ENCODE measurements at places on chromosomes 2 and 18.
A peak's percentile ranks its signal among the peaks of the same experiment; 100 is the strongest.

DNA sequence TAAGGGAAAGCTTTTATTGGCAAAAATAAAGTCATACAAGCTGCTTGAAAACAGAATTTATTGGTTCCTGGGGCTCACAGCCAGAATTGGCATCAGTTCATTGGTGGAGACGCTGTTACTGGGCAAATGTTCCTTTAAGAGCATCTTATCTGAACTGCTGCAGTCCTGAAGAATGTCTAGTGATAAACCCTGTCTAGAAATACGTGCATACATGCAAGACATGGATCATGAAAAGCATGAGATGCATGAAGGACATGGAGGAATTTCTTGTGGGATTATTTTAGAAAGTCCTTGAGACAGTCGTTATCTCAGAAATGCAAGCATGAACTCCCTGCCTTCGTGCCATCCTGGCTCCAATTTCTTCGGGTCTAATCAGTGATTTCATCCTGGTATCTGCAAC lies 32.5 kb upstream of the FHOD3 start:
- no peak for DNase-seq

DNA sequence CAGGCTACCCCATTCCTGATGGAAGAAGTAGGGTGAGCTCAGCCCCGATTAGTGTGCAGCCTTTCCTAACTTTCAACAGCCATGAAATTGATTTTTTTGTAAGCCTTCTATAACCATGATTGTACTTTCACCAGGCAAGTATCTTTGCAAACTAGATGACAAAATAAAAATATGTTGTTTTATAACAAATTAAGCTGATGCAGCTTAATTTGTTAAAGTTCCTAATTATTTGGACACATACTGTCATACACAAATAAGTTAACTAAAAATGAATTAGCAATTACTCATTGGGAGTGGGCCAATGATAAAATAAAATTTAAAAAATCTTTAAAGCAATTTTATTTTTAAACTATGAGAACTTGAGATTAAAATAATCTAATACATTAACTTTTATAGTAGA lies 113.1 kb upstream of the FANCL start:
- no peak for DNase-seq

DNA sequence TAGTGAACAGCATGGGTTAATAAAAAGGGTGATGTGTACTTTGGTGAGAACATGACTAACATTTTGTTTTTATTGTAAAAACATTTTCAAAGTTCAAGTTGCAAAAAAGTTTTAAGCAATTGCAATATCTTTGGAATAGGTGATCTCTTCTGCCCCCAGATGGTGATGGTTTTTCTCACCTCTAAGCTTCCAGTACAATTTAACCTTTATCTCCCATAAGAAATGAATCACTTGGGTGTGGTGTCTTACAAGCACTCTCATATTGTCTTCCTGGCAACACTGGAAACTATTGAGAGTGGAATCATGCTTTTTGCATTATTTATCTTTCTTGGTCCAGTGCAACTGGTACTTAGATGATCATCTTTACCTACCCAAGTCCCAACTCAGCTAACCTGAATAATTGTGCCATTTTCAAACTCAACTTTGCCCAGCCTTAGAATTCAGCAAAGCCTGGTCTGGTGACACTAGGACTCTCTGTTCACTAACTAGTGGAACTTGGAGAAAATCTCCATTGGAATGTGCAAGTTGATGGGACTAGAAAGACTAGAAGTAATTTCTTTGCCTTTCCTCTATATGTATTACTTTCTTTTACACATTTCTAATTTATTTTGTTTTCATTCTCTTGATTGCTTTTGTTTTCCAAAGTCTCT lies 964.7 kb upstream of the ZEB2 start:
- DNase-seq = peak; percentile 79

GRCh38 chr2:1824202-1824905 lies 80.0 kb upstream of the PXDN start:
- DNase-seq = no peak

DNA sequence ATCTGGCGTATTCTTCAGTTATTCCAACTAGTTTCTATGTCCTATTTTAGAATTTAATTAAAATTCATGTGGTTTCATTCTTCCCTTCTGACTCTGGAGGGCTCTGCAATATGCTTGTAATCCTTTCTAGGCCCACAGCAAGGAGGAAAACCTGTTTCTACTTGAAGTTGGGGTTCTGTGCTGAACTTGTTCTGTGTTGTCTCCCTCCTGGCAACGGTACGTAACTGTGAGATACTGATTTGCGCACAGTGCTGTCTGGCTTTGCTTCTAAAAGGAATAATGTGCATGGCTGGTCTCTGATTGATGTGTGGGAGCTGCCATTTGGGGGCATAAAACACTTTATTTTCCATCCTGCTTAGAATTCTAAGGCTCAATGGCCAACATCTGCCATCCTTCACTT lies 81.7 kb downstream of the NABP1 start:
- no peak for DNase-seq

- no peak for DNase-seq
Measured at GRCh38 chr2:207970147-207970825, 55.0 kb downstream of the PLEKHM3 start.

GRCh38 chr2:36339607-36340218 lies 15.9 kb upstream of the CRIM1 start:
- peak; percentile 66 for DNase-seq

DNA sequence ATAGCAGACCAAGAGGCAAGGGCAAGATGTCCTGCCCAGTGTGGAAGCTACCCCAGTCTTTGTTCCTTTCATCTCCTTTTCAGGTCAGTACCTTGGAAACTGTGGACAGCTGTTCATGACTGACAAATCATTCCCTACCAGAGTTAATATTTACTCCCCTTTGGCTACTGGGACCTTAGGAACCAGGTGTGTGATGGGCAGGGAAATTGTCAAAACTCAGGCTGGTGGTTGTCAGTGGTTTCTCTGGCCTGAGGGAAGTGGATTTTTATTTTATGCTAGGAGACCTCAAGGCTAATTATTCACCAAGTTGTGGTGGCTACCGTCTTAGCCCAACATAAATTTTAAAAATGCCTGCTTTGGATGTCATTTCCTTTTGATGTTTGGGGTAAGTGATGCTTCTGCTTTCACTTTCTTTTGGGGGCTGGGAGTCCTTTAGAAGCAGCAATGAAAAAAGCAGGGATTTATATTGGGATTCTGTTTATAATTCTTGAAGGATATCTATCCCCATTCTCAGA lies 119.3 kb downstream of the SETBP1 start:
- DNase-seq = no peak
